ENCODE measurements at places on chromosomes 6 and 20.

DNA sequence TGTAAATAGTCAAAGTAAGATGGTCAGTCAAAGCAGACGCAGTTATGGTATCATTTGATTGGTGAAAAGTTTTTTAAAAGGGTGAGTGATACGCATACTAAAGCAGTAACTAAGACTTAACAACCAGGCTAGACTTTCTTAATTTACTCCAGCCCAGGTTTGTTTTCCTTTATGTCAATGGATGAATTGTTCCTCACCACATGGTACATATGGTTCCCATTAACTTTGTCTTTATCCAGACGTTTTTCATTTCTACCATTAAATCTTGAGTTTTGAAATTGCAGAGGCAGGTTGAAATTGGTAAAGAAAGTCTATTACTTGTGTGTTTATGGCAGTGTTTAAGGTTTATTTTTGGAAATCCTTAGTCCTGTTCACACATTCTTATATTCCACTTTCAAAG is 98.5 kb upstream of the SCGN start:
- no peak for DNase-seq

DNA sequence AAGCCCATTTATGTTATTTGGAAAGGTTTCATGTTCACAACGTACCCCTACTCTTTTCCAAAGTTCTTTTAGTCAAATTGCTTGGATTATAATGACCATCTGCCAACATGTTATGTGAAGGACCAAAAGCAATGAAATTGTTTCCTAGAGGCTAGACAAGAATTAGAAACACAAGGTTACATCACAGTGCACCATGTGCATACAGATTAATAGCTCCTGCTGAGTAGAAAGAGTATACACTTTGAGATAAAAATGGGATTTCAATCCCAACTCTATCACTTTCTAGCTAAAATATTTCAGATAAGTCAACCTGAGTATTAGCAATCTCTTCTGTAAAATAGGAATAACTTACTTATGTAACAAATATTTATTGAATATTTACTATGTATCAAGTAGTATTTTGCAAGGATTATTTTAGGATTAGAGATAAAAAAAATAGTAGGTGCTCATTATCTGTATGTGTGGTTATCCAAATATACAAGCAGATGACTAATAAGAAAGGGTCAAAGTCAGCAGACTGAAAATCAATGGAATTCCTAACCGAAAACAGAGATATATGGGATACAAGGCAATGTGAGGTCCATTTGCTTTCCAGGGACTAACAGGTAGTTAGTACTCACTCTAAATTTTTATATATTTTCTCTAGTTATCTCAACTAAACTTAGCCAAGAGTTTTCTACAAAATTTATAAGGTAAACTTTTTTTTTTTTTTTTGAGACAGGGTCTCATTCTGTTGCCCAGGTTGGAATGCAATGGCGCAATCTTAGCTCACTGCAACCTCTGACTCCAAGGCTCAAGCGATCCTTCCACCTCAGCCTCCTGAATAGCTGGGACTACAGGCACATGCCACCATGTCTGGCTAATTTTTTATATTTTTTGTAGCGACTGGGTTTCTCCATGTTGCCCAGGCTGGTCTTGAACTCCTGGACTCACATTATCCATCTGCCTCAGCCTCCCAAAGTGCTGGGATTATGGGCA is 127.7 kb downstream of the PDSS2 start:
- no peak for DNase-seq

DNA sequence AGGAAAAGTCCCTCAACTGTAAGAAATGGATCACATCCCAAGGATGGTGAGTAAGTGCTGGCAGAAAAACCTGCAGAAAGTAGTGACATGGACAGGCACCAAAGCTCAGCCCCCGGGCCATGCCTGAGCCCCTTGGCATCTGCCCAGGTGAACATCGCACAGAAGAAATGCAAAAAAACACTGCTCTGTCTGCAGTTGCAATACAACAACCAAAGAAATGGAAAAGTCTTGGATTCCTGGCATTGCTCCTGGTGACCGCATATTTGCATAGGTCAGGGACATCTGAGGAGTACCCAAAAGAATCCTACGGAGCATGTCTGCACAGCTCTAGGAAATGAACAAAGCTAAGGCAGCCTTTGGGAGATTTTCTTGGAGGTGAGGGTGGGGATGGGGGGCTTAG is 63.1 kb upstream of the PTPRT start:
- DNase-seq: no peak

DNA sequence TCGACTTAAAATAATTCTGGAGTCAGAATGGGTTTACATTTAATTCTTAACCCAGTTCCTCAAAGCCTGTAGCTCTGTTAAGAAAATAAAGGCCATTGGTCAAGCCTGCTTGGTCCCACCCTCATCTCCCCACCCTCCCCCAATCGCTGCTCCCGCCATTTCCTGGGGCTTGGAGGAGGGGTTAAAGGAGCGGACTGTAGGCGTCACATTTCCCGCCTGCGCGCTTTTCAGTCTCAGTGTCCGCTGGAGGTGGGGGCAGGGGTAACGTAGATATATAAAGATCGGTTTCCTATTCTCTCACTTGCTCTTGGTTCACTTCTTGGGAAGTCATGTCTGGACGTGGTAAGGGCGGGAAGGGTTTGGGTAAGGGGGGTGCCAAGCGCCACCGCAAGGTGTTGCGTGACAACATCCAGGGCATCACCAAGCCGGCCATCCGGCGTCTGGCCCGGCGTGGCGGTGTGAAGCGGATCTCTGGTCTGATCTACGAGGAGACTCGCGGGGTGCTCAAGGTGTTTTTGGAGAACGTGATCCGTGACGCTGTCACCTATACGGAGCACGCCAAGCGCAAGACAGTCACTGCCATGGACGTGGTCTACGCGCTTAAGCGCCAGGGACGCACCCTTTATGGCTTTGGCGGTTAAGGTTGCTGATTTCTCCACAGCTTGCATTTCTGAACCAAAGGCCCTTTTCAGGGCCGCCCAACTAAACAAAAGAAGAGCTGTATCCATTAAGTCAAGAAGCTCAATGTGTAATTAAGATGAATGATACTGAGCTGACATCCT is 58.9 kb downstream of the TRIM38 start:
- DNase-seq: peak; percentile 72

GRCh38 chr6:24340998-24341938 is 16.6 kb downstream of the DCDC2 start:
- DNase-seq: no peak

DNA sequence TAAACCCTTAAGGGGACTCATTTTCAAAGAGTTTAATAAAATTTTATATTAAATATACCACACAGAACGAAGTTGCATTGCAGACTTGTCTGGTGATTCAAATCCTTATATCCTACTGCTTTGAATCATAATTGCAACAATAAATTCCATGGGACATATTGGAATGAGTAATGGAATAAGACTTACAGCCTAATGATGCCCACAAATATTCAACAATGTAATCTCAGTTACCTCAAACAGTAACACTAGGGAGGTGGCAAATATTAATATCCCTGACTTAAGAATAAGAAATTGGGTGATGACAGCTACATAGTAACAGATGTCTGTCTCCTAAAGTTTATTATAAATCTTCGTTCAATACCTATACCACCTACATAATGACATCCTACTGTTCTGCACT is 52.6 kb downstream of the BMP5 start:
- no peak for DNase-seq

- DNase-seq: no peak
These were observed 72.3 kb downstream of the OR2B2 start for GRCh38 chr6:27839626-27840475.

All from stimulated activated CD4-positive, alpha-beta T cell treated with anti-CD3 and anti-CD28 coated beads, Interleukin-15, amount 100 ng/mL, for 1 hour (primary cell).